ENCODE measurements at places on chromosomes 11 and 22.

DNA sequence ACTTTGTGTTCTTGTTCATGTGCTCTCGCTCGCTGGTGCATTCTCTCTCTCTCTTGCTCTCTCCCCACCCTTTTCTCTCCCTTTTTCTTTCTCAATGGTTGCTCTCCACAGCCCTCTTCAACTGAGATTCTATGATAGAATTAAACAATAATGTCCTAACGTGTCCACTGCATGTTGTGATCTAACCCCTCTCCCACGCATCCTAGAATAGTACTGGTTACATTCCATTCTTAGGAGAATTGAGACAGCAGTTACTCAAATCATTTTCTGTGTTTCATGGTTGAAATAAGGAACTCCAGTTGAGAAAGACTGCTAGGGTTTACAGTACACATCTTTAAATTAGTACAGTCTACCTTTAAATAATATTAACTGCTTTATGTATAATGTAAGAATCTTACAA lies 318.1 kb upstream of the PITPNB start:
- no peak for DNase-seq

- DNase-seq: no peak
These were observed 10.6 kb upstream of the CSNK2A3 start for GRCh38 chr11:11363674-11364073.

DNA sequence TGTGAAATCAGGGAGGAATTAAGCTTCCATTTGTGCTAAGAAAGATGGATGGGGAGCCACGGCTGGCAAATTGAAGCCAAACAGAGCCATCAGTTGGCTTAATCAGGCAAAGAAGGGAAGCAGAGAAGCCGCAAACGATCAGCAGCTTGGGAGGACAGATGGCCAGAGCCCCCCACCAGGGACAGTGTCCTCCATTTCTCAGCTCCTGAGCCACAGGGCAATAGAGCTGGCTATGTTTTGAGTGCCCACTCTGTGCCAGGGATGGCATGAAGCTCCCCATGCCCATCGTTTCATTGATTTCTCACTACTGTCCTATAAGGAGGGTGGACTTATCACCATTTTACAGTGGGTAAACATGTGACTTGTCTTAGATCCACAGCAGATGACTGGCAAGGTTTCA lies 126.3 kb upstream of the ASPHD2 start:
- no peak for DNase-seq

- DNase-seq: no peak
These were observed 257.2 kb downstream of the ETS1 start for GRCh38 chr11:128330203-128330602.

DNA sequence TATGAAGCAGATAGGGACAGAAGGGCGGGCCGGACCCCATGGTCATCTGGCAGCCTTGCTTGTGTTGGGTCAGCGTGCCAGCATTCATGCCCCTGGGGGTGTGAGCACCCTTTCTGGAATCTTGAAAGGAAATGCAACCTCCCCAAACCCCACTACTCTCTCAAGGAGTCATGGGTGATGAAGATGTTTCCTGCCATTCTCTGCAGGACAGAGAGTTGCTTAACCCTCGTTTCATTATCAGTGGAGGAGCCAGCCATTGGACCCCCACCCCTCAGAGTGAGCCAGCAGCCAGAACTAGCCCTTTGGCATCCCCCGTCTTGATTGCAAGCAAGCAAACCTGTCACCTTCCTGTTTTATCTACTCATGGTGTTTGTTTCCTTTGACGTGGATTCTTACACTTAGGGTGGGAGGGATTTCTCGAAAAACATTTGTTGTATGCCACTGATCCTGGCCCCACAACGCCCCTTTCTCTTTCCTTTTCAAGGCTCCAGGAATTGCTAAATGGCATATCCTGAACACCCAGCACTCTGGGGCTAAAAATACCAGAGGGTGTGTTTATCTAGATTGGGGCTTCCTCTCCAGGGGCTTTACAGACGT lies 258.3 kb downstream of the ETS1 start:
- no peak for DNase-seq

DNA sequence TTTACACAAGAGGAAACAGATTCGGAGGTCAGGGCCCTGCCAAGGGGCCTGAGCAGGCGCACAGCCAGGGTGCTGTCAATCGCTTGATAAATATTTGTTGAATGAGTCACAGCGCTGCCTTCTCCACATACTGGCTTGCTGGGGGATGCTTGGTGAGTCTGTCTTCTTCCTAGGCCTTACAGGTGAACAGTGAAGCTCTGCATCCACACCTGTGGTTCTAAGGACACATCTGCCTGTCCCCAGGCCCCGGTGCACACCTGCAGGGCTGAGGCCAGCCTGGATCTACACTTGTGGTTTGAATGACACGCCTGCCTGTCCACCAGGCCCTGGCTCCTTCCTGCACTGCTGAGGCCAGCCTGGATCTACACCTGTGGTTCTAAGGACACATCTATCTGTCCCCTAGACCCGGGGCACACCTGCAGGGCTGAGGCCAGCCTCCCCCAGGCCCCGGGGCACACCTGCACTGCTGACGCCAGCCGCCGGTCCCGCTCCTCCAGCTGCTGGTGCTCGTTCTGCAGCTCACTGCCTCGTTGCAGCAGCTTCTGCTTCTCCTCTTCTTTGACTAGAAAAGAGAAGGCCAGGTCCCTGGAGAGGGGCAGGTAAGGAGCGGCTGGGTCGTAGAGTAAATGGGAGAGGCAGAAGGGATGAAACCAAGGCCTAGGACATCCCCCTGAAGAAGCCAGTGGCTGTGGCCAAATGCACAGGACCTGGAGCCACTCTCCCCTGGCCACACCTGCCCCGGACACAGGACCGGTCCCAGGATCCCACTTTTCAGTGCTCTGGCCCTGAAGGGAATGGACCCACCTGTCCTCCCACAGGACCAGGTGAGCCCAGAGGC lies 124.6 kb downstream of the PHF21B start:
- DNase-seq: peak; percentile 7

GRCh38 chr11:58912124-58912523 lies 27.2 kb upstream of the GLYATL1 start:
- no peak for DNase-seq

- no peak for DNase-seq
These were observed 37.1 kb downstream of the TAF1D start for GRCh38 chr11:93704237-93704636.

GRCh38 chr11:71212871-71213559 lies 39.4 kb downstream of the SHANK2 start:
- DNase-seq: no peak

DNA sequence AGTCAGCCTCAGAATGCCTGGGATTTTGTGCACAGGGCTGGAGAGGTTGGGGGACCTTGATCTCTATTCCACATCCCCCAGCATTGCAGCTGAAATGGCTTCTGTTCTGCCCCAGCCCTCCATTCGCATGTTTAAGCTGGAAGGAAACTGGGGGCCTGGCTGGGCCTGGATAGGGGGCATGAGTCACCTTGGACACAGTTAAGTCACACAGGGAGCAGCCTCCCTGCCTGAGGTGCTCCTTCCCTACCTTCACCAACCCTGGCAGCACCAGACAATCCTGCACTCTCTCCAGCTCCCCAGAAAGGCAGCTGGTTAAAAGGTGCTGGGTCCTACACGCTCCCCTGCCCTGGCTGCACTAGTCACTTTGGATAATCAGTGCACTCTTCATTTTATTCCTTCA lies 763 bp downstream of the SMIM45 start:
- no peak for DNase-seq

- DNase-seq: no peak
These were observed 745 bp upstream of the SHISAL1 start for GRCh38 chr22:44313385-44314006.

- peak; percentile 46 for DNase-seq
These were observed 48.8 kb downstream of the ARHGAP32 start for GRCh38 chr11:129143335-129143734.

GRCh38 chr11:86524620-86525352 lies 147.6 kb downstream of the ME3 start:
- no peak for DNase-seq

- DNase-seq: peak; percentile 35
These were observed 126.0 kb upstream of the CADM1 start for GRCh38 chr11:115630214-115630613.

DNA sequence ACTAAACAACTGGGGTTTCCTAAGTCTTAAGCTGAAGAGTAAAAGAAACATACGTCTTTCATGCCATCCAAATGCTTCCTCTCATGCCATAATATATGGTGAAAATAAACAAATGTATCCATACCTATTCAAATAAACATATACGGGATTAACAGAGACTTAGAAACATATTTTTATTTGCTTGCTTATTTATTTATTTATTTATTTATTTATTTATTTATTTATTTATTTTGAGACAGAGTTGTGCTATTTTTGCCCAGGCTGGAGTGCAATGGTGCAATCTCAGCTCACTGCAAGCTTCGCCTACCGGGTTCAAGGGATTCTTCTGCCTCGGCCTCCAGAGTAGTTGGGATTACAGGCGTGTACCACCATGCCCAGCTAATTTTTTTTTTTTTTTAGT lies 291.6 kb upstream of the CNTN5 start:
- DNase-seq: no peak

DNA sequence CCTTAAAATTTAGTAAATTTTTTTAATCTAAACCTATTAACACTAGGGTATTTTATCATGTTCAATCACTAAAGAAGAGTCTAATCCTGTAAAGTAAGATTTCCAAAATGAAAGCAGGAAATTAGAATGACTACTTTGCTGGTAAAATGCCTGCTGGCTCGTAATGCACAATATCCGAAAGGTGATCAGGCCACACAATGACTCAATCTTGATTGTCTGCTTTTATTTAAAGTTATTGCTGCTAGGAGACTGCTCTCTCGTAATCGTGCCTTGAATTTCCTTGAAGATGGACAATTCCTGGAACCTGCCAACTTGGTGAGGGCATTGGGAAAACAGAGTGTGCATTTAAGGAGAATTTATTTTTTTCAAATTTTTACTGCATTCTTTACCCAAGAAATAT lies 1786.5 kb upstream of the RAG2 start:
- no peak for DNase-seq

DNA sequence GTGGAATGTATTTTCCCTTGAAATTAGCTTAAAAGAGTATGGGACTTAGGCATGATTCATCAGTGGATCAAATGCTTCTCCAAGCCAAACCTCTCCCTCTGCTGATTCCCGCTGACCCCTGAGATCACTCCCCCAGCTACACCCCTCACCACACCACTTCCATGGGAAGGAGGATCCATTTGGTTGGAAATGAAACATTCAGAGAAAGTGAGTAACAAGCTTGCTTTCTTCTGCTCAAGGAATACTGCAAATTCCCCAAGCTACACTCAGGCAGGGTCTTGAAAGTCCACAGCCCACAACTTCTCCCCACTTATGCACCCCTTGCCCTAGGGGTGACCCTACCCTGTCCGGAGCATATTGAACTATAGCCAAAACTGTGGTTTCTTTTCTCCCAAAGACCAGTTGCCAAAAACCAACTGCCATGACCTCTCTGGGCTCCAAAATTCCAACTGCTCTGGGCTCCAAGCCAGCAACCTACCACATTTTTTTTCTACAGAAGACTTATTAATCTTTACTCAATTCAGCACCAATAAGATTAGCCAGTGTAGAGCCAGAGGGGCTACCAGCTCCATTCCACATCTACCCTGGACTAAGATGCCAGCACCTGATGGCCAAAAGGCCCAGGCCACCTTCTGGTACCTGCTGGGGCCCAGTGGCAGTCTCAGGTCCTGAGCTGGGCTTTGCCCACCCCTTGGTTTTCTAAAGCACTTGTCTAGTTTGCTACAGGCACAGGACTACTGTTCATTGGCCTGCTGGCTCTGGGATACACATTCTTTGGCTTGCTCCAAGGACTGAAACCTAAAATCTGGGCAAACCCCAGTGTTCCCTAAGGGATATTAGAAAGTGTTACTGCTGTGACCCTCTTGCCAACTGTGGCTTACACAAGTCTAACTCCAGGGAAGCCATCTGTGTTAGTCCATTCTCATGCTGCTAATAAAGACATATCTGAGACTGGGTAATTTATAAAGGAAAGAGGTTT lies 101.1 kb downstream of the MICAL3 start:
- DNase-seq: no peak

DNA sequence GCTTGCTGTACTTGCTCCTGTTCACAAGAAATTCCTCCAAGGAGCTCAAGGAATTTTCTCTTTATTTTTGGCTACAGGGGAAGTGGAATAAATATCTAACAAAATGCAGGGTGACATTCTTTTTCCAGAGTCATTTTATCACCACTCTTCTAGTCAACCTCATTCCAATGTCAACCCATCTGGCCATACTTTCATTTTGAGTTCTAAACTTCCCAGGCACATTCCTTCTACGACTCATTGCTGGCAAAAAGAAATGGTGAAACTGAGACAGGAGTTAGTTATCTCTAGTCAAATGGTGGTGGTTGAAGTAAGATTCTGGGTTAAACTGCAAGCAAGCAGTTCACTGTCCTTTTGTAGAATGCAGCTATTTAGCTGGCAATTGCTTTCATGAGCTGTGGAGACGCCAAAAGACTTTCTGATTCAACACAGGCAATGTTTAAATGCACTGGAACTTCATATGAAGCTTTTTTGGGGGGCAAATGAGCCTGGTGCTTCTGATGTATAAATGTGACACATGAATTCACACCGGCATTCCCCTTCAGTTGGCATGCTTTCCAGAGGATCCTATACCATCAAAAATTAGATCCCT lies 304.6 kb downstream of the CADM1 start:
- DNase-seq: no peak

All from iPS-NIHi11 (cell line).